ENCODE measurements at places on chromosomes 1 and 21. TPM values are rescaled to one million over a fixed set of nuclear protein-coding genes. Genes with fewer than 3 reads are reported as not detected.

Gene SMIM1
- 1.4 TPM for total RNA-seq

Gene DNAJC6
- 7.2 TPM for total RNA-seq

Gene ARHGEF16
- 5.2 TPM for total RNA-seq

Gene OR2L5
- not detected for total RNA-seq

Gene PRDM16
- total RNA-seq, result 0.18 TPM

Gene FAM72D
- total RNA-seq, result 4.5 TPM

Gene LIN28A
- not detected for total RNA-seq

Gene TRMT1L
- total RNA-seq, result 13.0 TPM

Gene IVL
- total RNA-seq, result not detected
